ENCODE measurements at places on chromosomes 5 and 9.

- no peak for DNase-seq
These were observed 129.6 kb upstream of the CNTLN start for GRCh38 chr9:17005056-17005823.

GRCh38 chr5:178274781-178275537 is 42.4 kb upstream of the PHYKPL start:
- DNase-seq, result no peak

DNA sequence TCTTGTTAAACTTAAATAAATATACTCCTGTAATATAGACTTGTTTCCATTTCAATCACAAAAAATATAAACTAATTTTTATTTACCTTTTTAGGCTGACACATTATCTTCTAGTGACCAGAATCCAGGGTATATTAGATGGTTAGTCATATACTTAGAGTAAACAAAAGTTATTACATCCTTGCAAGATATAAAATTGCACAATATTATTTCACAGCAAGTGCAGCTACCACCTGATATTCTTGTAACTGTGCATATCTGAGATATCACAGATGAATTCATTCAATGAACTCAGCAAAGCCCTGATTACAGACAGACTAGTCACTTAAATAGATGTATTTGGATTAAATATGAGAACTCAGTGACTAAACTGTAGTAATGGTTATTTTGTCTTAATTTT is 25.6 kb upstream of the ARRDC3 start:
- no peak for DNase-seq

GRCh38 chr9:90783552-90783951 is 18.1 kb upstream of the SYK start:
- no peak for DNase-seq

GRCh38 chr5:33275391-33275790 is 165.4 kb upstream of the TARS1 start:
- DNase-seq, result no peak

GRCh38 chr5:61623401-61624069 is 291.5 kb downstream of the ZSWIM6 start:
- DNase-seq, result no peak

- DNase-seq, result no peak
These were observed 12.0 kb downstream of the PCDHAC2 start for GRCh38 chr5:140978260-140978659.

- no peak for DNase-seq
These were observed 54.2 kb upstream of the DAPK1 start for GRCh38 chr9:87443461-87443860.

GRCh38 chr5:180343110-180343830 is 9.9 kb downstream of the GFPT2 start:
- no peak for DNase-seq

DNA sequence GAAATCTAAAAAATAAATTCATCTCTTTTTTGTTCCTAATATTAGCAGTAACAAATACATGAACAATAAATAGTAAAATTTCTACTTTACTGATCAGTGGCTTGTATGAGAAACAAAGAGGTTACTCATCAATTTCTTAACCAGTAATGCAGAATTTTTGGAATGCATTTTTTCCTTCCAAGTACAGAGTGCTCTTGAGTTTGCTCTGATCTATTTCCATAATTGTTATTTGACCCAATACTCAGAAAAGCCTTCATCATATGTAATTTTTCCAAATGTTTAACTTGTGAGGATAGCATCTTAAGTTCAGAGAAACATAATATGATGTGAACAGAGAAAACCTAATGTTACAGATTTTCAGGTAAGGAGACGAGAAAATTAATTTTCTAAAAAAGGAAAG is 47.3 kb downstream of the FBN2 start:
- DNase-seq, result no peak

DNA sequence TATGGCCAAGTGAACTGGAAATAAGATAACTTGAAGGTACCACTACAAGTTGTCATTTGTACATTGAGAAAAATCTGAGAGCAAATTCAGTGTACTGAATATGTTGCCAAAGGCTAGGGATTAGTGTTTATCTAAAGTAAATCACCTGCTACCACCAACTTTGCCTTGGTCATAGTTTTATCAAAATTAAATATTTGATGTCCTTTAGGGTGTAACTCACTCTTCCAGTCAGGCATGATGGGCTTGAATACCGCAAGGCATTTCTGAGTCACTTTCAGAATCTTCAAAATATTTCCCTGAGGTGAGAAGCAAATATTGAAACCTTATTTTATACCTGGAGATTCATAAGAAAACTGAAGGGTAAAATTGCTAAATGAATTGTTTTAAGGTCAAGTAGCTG is 1338.6 kb upstream of the ACO1 start:
- DNase-seq, result no peak

DNA sequence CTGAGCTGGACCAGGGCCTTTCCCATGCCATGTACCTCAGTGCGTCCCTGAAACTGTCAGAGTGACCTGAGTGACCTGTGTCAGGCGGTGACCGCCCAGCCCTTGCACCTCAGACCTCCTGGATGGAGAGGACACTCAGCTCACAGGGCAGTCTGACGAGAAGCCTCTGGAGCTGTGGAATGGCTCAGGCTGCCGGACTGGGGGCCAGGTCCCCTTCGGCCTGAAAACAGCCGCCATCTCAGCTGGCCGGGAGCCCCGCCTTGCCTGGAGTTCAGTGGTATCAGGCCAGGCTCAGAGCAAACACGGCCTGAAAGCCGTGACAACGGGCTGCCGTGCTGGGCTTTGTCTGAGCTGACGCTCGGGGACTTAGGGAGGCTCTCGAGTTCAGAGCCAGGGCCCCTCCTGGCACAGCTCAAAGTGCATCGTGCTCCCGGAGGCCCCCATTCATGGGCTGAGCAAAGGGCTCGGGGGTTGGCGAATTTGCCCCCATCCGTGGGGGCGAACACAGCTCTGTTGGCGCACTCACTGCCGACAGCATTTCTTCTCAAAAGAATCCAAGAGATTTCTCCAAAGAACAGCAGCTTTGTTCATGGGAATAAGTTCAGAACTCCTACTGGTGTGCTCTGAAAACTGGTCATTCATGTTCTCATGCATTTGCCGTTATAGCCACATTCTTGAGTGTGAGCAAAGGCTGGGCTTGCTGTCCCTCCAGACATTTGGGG is 8.4 kb upstream of the SLC9A3 start:
- DNase-seq, result no peak

DNA sequence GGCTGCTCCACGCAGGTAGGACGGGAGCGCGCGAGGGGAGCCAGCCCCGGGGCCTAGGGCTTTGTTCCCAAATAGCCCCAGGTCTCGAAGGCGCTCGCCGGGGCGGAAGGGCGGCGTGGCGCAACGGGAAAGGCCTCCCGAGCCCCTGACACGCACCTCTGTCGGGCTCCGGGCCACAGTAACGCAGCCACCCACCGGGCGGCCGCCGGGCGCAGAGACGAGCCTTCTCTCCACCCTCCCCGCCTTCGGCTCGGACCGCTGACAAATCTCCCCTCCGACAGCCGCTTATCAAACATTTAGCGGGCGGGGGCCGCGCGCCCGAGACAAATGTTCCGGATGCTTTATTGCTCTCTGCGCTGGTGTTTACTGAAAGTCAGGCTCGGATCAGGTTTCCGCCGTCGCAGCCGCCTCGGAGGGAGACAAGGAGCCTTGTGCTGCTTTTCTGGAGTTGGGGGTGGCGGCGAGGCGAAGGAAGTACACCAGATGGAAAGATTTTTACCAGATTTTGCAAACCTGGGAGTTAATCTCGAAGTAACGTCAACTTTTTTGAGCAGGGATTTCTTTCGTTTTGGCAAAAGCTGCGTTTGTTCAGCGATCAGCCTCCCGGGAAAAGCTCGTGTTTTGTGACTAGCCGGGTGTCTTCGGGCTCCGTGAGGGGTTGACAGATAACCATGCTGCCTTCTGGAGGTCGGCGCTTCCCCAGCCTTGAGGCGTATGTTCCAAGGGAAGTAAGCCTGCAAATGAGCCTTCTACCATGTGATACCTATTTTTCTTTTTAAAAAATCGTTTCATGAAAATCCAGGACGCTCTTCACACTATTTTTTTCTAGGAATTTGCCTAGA is 950 bp downstream of the RGMB start:
- peak; percentile 31 for DNase-seq

DNA sequence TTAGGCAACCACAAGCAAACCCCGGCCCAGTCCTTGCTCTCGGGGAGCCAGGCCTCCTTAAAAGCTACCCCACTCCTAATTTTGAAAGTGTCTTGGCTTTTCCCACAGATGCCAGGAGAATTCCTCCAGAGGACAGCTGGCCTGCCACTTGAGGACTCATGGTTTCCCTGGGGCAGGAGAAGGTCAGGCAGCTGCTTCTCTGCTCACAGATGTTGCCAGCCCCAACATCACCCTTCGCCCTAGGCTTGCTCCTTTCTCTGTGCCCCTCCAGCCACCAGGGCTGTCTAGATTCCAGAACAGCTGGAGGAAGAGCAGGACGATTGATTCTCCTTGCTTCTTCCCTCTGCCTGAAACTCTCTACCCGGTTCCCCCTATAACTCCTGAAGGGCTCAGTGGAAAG is 8.5 kb downstream of the GGTA1 start:
- DNase-seq, result no peak

DNA sequence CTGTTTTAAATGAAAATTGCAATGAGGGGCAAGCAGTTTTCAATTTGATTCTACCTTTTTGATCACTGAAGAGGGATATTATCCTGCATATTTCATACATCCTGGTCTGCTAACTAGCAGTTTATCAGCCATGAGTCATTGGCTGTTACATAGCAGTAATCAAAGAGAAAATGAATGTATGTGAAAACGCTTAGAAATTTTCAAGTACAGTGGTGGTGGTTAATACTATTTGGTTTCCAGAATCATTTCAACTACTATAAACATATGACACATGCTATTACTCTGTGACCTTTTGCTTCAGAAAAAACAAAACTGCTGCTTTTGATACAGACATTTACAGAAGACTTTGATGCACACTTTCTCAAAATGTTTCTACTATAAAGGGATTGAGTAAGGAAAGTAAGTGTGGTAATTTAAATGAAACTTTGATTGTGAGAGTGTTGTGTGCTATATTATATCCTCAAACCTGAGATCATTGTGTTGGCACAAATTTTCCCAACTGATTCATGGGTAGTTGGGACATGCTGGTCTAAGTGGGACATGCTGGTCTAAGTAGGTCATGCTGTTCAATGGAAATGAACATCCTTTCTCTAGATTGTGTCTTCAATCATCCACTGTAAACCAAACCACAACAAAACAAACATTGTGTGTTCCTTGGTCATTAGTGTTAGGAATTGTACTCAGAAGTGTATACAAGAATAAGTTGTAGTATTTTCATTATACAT is 5.1 kb downstream of the RNF14 start:
- DNase-seq, result no peak

- no peak for DNase-seq
These were observed 12.2 kb downstream of the CEP72 start for GRCh38 chr5:624118-624950.

GRCh38 chr9:101028346-101029314 is at the start of gene PLPPR1:
Gene PLPPR1, plus strand, starts transcription at chr9:101028727.
- no peak for DNase-seq

GRCh38 chr9:14932641-14933040 is 22.4 kb upstream of the FREM1 start:
- no peak for DNase-seq

DNA sequence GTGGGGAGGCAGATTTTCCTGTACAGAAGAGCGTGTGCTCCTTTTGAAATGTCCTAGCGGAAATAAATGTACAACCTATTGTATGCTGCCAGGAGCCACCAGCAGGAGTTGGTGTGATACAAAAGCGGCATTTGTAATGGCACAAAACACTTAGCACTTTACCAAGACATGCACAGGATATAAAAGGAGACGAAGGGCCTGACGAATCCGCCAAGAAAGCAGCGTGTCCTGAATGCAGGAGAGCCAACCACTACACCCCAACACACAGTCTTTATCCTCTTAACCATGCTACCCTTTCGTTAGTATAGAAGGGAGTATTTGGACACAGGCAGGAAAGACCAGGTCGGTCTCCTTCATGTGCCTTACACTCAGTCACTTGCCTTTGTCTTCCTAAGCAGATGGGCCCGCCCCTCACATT is 218.1 kb downstream of the TRIM32 start:
- DNase-seq, result no peak

GRCh38 chr9:92970467-92970923 is 23.2 kb downstream of the FGD3 start:
- peak; percentile 6 for DNase-seq

- DNase-seq, result no peak
These were observed 294.3 kb downstream of the TLE1 start for GRCh38 chr9:81394881-81395675.

DNA sequence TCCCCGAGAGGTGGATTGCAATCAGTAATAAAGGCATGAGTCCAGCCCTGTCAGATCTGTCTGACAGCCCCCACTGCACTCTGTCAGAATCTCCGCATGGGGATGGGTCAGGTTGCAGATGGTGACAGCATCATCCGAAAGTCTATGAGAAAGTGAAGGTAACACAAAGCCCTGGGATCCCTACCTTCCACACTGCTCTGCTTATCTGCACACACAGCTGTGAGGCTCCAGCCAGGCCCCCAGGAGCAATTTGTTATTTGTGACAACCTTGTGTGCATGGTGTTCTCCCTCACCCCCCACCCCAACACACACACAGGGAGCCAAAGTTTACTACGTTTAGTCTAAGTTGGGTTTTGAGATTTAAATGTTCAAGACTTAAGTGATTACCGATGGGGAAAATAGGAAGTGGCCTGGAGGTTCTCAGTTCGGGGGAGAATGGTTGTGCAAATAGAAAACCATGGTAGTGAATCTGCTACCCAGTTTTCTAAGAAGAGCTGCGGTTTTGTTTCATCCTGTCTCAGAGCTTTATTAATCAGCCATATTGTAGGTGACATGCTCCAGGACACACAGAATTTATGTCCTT is 92.7 kb downstream of the SV2C start:
- DNase-seq, result no peak

DNA sequence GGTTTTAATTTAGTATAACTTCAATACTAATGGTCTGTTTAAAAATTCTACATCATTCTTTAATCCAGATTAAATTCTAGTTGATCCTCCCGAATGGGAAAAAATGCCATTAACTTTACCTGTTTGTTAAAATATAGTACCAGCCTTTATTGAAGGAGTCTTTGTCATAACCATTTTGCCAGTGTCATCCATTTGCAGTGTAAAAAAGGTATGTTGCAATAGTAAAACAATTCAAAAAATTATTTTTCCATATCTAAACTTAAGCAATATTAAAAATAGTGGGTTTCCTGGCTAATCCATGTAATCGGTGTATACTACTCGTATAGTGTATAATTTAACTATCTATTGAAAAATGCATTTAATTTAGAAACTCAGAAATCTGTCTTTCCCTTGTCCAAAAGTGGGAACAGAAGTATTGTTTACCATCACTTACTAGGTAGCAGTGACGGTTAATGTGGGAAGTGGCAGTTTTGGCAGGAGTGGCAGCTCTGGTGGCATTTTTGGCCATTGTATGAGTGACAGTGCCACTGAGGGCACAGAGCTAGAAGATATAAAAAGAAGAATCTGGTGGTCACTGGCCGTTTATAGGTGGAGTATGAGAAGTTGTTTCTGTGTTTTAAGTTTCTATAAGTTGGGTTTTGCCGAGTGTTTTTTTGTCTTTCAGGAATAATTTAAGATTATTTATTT is 1.9 kb downstream of the AP3S1 start:
- no peak for DNase-seq

GRCh38 chr9:94783928-94784327 is 57.4 kb downstream of the AOPEP start:
- no peak for DNase-seq

- DNase-seq, result no peak
These were observed 56.5 kb downstream of the EXD3 start for GRCh38 chr9:137366445-137366810.

Measured in activated T-helper 2 cell treated with anti-CD3 and anti-CD28 coated beads, Interferon-gamma antibody, Interleukin-2, Interleukin-4, amounts not matched to agents 10 μg/mL and 5 μg/mL and 100 μg/mL, durations not matched to agents 14 hours and 24 hours and 36 hours (primary cell).